ENCODE measurements at places on chromosomes 13 and 19.

DNA sequence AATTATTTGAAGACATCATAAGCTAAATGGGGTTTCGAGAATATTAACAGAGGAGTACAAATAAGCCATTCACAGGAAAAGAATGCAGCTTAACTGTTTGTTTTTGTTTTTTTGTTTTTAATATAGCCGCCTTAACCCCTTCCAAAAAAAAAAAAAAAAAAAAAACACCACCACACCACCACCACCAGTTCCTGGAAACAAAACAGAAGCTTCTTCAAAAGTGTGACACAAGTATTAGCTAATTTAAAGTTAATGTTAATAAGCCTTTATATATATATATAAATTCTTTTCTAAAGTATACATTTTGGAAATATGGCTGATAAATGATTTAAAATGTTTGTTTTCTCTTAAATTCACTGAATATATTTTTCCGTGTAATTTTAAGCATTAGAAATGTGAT is 1.4 kb downstream of the RAP2A start:
- no peak for DNase-seq

DNA sequence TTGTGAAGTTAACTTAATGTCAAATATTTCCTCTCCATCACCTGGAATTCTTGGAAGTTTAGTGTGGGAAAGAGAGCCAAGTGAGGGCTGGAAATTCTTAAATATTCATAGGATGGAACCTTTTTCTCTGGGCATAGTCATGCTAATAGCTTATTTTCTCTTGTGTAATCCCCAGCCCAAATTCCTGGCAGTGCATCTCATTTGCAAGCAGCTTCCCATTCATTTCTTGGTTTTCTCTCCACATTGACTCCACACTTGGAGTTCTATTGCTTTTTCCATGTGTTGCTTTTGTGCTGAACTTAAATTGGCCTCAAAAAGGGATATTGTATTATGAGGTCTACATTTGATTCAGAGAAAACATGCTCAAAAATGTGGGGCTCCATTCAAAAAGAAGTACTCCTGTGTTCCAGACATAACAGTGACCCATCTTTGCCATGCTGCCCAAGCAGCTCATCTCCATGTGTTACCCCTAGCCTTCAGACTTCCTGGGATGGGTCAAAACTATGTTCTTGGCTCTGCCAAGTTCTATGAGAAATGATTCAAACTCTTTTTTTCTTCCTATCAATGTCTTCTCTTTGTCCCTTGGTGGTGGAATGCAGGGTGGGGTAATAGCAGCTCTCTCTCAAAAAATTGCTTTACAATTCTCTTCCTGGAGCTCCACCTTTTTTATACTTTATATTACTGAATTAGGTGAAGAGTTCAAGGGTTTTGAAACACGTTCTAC is 2471.5 kb downstream of the PCDH9 start:
- DNase-seq = no peak

- no peak for DNase-seq
Observed at GRCh38 chr19:990119-990571, 6.0 kb downstream of the WDR18 start.

GRCh38 chr19:27905074-27905473 is 1307.9 kb downstream of the UQCRFS1 start:
- no peak for DNase-seq

DNA sequence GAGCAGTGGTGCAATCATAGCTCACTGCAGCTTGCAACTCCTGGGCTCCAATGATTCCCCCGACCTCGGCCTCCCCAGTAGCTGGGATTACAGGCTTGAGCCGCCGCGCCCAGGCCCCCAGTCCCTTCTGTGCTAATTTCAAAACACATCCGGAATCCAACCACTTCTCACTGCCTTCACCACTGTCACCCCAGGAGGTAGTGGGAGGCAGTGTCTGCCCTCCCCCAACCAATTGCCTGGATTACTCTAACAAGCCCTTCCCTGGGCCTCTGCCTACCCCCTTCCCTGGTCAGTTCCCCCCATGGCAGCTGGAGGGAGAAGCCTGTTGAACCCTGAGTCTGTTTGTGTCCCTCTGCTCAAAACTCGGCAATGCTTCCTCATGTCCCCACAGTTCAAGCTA is 2.3 kb downstream of the PRAM1 start:
- no peak for DNase-seq

DNA sequence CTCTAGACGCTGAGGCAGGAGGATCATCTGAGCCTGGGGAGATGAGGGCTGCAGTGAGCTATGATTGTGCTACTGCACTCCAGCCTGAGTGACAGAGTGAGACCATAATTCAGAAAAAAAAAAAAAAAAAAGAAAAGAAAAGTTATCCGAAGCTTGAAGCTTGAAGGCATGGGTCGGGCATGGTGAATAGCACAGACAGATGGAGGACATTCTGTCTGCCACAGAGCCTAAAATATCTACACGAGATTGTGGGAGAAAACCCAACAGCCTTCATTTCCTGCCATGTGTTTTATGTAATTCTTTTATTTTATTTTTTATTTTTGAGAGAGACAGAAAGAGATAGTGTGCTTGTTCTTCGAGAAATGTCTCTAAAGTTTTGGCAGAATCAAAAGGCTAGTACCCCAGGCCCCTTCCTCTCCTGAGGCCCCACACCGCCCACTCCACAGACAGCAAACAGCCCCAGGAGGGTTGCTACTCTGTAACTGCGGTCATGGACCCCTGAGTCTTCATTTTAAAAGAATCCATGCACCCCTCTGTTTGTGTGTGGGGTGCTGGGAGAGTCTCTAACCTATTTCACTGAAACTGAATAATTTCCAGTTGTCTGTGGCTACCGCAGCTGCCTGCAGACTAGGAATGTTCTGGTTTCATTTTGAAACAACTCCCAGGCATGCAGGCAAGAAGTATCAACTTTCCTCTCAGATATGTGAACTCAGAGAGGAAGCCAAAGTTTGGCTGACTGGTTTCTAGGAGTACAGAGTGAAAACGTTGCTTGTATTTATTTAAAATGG is 38.4 kb upstream of the RCBTB2 start:
- DNase-seq = peak; percentile 70

DNA sequence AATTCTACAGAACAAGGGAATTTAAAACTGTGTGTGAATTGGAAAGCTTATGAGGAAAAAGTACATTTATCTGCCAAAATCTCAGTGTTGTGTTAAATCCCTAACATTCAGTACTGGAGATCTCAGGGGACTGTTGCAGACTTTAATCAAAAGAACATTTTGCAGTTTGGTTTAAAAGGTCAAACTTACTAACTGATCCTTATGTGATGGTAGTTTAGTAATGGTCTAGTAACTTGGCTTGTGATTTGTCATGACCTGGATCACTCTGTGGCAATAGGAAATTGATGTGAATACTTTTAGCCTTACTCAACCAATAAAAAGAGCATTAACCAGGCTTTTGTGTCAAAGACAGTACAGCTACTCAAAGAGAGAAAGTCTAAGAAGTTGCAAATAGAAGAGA is 862.1 kb upstream of the MIR17HG start:
- no peak for DNase-seq

- DNase-seq = no peak
Observed at GRCh38 chr13:29438769-29439168, 156.7 kb downstream of the SLC7A1 start.

Measured in right forelimb (tissue), 1 donor.